ENCODE measurements at places on chromosomes 6 and 20.

DNA sequence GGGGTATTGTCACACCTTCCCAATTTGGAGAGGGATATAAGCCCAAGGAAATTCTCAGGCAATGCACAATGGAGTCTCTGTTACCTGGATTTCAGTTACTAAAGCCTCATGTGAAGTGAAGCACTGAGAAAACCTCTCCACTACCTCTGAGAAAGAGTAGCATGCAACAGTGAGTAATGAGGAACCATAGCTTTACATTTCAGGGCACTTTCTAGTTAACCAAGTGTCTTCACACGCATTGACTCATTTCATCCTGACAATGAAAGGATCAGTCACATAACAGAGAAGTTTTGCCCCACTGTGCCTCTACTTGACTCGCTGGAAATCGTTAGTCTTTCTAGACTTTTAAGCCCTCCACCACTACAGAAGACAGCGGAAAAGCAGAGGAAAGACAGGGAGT, 86.2 kb upstream of the ARID1B start:
- peak; percentile 90 for DNase-seq

DNA sequence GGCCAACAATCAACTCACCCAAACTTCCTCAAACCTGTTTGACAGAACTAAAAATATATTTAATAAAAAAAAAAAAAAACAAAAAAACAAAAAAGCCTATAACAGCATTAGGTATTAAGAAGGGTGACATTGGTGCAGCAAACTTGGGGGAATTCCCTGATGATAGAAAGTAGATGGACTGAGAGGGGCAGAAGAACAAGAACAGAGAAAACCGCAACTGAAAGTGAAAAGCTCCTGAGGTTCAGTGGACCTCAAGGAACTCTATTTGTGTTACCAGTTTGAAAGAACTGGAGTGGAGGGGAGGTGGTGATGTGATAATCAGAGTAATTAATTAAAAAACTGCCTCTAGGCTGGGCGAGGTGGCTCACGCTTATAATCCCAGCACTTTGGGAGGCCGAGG, 53.8 kb downstream of the MACROD2 start:
- peak; percentile 46 for DNase-seq

DNA sequence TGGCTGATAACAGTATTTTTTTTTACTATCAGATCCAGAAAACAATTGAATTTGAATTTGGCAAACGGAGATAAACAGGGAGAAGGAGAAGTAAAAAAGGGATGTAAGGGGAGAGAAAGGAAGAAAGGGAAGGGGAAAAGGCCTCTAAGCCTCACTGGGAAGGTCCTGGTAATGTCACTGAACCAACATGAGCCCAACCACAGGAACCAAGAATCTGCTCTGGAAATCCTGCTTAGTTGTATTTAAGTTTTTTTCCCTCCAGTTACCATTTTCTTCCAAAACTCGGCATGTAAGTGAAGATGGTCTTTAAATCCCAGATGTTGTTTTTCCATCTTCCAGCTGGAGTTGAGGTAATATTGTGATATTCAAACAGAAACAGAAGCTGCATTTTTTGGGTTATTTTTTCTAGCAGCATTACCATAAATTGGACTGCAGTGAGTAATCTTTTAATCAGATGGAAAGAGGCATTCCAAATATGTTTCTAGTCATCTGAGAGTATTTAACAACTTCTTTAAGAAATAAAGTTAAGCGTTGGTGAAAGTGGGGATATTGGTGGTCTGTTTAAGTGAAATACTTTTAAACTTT, 91.1 kb downstream of the TXNDC5 start:
- no peak for DNase-seq

GRCh38 chr6:125793863-125794262, 3.1 kb downstream of the NCOA7 start:
- DNase-seq = peak; percentile 52

DNA sequence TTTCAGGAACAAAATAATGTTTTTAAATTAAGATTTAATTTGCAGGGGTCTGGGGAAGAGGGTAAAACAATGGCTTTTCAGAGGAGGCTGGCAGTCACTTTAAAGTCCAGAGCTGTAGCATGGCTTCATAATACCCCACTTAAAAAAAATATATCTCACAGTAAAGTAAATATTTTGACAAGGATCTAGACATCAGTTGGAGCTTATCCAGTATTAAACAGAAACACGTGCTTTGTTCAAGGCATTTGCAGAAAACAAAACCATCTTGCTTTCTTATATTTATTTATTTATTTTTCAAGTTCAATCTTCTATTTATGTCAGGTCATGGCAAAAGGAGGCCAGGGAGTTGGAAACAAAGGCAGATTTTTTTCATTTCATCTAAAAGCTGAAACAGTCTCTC, 53.3 kb upstream of the PRL start:
- no peak for DNase-seq

- no peak for DNase-seq
Measured at GRCh38 chr6:112268654-112269053, 14.3 kb upstream of the LAMA4 start.

DNA sequence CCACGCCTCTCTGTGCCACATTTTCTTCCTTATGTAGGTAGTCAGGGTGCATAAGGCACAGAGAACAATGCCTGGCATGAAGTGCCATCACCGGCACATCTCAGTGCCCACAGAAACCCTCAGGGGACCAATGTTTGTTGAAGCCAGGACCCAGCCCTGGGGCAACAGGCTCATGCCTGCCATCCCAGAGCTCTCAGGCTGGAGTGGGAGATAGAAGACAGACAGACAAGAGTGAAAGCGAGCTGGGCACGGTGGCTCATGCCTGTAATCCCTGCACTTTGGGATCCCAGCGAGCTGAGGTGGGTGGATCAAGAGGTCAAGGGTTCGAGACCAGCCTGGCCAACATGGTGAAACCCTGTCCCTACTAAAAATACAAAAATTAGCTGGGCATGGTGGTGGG, 13.5 kb downstream of the EFCAB8 start:
- DNase-seq = no peak

- no peak for DNase-seq
Measured at GRCh38 chr20:44398335-44398734, 42.8 kb downstream of the HNF4A start.

- DNase-seq = no peak
Measured at GRCh38 chr6:28282926-28283325, 1.6 kb downstream of the PGBD1 start.

GRCh38 chr20:2806351-2806701, 5.9 kb upstream of the CPXM1 start:
- DNase-seq = no peak

- DNase-seq = no peak
Measured at GRCh38 chr6:131258816-131259476, 123.7 kb downstream of the AKAP7 start.

DNA sequence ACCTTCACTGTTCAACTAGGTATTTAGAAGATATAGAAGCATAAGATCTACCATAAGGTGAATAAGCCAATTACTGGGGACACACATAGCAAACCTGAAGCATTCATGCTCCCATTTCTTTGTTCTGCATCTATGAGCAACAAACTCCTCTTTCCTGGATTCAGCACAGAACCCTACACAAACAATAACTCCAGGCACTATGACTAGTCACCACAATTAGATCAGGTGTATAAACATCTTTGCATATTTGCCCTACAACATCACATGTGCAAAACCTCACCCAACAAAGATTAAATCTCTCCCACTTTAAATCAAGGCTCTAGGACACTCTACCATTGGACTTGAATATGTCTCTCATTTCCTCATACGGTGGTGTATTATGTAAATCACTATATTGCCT, 652.3 kb downstream of the EPHA7 start:
- no peak for DNase-seq

DNA sequence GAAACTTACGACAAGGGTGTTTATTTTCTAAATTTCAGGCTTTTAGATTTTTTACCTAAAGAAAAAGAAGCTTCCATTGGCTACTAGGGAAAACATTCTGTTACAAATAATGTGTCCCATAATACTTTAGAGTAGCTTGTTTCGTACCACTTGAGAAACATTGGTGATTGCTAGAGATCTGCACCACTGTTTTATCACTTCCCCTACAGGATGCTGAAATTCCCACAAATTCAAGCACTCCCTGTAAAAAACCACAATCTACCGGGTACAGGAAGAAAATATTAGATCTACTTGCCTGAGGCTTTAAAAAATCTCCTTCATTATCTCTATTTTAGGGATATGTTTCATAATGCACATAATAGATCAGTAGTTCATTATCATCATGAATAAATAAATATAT, 29.9 kb downstream of the SEL1L2 start:
- no peak for DNase-seq

GRCh38 chr6:47168180-47168579, 126.0 kb upstream of the ADGRF1 start:
- DNase-seq = no peak

DNA sequence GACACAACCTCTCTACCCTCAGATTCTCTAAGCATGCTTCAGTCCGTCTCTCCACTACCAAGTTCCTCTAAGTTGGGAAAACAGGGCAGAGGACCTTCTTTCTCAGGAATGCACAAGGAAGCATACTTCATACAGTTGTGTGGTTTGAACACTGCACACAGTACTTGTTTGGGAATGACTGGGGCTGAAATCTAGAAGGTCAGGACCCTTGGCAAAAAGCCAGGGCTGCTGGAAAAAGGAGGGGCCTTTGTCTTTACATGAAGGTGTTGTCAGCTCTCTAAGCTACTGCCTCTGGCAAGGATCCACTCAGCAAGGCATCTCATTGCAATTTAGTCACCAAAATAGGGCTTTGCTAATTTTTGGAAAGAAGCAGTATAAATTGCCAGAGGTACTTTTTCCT, 20.7 kb upstream of the HEY2 start:
- no peak for DNase-seq

DNA sequence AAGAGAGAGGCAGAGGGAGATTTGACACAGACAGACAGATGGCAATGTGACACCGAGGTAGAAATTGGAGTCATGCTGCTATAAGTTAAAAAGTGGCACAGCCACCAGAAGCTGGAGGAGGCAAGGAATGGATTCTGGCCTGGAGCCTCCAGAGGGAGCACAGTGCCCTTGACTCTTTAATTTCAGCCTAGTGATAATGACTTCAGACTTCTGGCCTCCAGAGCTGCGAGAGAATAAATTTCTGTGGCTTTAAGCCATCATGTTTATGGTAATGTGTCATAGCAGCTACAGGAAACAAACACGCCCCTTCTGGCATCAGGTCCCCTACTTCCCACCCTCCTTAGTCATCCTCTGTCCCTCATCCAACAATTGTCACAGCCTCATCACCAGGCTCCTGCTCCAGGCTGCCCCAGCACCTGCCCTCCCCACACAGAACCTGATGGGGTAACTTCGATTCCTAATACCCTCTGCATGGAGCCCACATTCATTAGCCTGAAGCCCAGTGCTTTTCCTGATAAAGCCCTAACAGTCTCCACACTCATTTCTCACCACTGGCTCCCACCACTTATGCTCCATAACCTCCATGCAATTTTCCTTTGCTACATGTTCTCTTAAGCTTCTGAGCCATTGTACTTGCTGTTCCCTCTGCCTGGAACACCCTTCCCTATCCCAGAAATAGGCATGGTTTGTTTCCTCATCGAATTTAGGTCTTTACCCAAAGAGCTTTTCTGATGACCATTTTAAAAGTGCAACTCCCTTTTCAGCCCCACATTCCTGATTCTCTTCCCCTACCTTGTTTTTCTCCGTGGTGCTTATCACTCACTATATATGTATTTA, 69.7 kb upstream of the TOX2 start:
- DNase-seq = no peak

DNA sequence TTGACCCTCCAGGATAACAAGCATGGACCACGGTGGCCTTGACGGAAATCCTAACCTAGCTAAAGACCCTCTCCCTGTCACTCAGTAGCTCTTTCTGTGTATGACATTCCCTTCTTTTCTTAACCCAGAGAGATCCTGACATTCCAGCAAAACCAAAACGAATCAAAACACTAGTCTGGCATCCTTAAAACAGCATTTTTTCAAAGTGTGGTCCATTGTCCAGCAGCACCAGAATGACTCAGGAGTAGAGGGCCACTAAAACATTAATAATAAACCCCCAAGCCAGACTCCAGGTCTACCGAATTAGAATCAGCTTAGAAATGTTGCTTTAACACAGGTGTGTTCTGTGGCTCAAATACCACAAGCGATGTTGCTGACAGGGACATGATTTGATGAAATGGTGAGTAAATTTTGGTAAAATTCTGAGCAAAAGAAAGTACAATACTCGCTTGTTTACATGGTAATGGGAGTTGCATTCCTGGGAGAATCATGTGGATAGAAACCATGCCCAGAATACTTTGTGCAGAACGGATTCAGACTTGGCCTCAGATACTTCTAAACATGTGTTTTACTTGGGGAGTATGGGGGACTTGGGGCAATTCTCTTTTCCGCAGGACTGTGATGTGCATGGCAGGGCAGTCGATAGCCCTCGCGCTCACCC, 174.2 kb upstream of the KCNG1 start:
- DNase-seq = no peak

GRCh38 chr6:168536665-168537539, 95.9 kb downstream of the SMOC2 start:
- no peak for DNase-seq

GRCh38 chr6:133704371-133704770, 184.5 kb upstream of the TCF21 start:
- DNase-seq = no peak

DNA sequence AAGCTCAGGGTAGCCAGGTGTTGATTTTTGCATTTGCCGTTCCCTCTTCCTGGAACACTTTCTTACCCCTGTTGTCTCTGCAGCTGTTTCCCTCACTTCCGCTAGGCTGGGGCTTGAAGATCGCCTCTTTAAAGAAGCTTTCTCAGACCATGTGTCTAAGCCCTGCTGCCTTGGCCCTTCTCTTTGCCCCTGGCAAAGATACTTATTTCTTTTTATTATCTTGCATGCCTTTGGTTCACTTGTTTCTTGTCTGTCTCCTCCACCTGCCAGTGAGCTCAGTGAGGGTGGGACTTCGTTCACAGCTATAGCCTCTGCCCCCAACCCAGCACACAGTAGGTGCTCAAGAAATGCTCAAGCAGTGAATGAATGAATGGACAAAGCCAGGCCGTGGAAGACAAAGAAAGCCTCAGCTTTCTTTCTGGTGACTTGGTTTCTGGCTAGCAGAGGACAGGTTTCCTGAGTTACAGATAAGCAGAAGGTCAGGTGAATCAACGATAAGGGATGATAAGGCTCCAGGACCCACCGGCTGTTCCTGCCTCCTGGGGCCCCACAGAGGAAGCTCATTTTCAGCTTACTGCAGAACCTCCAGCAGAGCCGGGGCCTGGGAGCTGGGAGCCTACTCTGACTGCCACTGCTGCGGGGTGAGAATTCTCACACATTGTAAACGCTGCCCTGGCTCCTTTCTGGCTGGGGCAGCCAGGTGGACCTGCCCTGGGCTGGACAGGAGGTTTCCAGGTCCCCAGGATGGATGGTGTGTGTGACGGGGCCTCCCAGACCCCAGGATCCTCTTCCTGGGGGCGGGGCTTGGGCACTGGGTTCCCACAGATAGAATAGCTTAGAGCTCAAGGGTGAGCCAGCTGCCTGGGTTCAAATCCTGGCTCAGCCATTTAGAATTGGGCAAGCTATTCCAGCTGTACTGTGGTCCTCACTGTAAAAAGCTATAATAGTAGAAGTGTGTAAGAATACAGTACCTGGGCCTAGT, 29.8 kb downstream of the SNAI1 start:
- peak; percentile 52 for DNase-seq

DNA sequence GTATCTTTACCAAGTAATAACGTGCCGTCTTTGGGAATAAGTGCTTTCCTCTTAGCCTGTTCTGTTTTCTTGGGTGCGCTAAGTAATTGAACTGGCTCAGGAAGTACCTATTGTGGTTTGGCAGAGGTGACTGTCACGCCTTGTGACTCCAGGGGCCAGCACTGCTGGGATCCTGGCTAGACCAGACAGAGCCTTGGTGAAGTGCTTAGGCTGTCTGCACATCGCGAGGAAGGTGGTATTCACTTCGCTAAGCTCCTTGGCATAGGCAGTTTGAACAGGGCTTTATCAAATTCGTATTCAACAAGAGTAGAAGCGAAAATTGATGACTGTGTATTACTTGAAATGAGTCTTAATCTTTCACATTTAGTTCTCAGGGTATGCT, 17.6 kb downstream of the PRDM1 start:
- DNase-seq = peak; percentile 82
